ENCODE measurements at places on chromosomes 2 and 18.

DNA sequence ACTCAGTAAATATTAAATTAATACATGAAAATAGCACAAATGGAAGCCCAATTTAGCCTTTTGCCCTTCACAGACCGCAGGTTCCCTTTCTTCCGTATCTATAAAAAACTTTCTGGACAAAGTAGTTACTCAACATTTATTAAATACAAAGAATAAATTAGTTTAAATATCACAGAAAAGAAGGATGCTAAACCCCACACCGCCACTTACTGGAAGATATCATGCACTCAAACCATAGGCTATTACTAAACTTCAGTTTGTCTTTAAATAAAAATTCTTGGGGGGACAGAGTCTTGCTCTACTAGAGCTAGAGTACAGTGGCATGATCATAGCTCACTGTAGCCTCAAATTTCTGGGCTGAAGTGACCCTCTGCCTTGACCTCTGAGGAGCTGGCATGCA is 120.7 kb upstream of the FHL2 start:
- no peak for DNase-seq

- DNase-seq, result no peak
Measured at GRCh38 chr2:38362232-38362631, 14.8 kb downstream of the ATL2 start.

DNA sequence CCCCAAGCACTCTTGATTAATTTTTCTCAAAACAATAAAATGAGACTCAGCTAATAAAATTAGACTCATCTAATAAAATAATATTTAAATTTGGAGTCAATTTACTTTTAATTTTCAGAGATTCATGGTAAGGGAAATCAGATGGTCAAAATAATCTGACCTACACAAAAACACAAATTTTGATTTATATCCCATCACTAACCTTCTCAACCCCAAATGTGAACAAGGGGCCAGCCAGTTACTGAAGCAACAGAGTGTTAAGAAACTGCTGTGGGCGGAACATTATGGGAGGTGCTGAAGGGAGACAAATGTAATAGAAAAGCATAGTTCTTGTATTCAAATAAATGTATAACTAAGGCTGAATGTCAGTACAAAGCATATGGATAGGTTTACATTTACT is 28.5 kb upstream of the PPP3R1 start:
- DNase-seq, result no peak

DNA sequence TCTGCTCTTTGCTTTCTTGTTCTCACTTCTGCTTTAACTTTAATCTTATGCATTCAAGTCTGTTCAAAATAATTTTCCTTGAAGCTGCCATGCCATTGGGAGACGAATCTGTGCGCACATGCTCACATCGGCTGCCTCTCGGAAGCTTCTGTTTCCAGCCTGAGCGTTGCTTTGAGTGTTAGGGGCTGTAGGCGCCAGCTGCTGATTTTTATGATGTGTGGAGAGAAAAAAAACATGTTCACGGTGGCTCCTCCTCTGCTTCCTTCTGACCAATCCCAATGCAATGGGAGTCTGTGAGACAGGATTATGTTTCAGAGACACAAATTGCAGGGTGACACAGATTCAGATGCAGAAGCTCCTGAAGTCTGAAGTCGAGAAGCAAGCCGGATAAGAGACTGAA is at the start of gene MC4R:
Gene MC4R, minus strand, starts transcription at position 180 of the 400 bp plus-strand sequence. CDS start 426 bp downstream, outside the sequence.
- no peak for DNase-seq

- no peak for DNase-seq
Measured at GRCh38 chr2:229267080-229267479, 4.0 kb downstream of the PID1 start.

- no peak for DNase-seq
Measured at GRCh38 chr2:128901572-128902391, 583.1 kb upstream of the HS6ST1 start.

- no peak for DNase-seq
Measured at GRCh38 chr18:24785019-24785418, 324.6 kb downstream of the HRH4 start.

GRCh38 chr2:20514596-20515269 is 67.9 kb downstream of the RHOB start:
- DNase-seq, result no peak

DNA sequence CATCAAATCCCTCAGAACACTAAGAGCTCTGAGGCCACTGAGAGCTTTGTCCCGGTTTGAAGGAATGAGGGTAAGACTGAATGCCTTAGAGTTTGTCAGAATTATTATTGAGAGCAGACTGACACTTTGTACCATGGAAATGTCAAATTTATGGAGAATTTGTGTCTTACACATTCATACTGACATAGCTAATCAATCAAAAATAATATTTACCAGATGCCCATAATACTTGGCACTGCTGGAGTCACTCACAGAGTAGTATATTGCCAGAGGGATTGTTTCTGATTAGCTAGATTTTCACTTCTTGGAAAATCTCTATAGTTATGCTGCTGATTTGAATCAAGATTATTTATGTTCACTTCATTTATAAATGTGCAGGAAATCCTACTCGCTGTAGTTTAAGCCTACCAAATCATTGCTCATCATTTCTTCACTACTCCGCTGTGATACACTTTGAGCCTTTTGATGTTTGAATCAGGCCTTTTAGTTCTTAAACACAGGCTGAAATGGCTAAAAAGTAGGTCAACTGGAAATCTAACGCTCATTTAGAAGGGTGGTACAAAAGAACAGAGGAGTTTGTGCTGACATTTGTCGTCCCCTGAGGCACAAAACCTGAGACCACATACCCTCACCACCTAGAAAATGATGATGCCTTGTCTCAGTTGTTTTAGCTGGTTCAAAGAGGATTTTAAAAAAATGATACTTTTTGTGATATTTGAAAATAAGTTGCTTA is 96.1 kb upstream of the CSRNP3 start:
- no peak for DNase-seq

DNA sequence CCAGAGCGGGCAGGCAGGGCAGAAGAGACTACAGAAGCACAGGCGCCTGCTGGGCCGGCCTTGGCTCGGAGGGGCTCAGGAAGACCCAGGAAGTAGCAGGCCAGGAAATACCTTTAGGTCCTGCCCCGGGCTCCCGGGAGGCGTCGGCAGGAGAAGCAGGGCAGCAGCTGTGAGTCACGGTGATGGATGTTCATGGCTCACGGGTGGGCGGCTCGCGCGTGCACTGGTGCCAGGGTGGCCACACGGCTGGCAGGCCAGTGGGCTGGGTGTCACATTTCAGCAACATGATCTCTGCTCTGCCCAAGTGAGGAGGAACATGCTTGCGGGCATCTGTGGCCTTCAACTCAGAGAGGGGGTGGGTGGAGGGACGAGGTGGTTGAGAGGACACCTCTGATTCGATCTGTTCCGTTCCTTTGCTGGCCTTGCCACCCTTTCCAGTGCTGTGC is 139.3 kb downstream of the KLHL29 start:
- DNase-seq, result no peak

DNA sequence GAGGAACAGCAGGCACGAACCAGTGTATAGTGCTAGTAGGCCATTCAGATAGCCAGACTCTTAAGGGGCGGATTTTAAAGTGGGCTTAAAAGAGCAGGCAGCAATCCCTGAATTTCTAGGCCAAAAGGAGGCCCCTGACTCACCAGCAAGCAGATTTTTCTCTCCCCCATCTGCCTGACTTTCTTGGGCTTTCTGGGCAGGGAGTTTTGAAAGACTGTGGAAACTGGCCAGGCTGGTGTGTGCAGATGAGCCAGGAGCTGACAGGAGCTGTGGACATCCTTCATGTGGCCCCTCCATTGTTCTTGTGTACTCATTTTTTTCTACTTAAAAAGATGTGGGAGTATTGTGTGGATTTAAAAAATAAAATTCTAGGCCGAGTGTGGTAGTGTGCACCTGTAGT is 59.0 kb downstream of the GLI2 start:
- no peak for DNase-seq

GRCh38 chr2:54569745-54570301 is 113.7 kb downstream of the SPTBN1 start:
- DNase-seq, result no peak

Data from stimulated activated CD8-positive, alpha-beta memory T cell treated with anti-CD3 and anti-CD28 coated beads, Interleukin-4, amount 100 ng/mL, for 1 hour (primary cell).